ENCODE measurements at places on chromosomes 6 and 20.

DNA sequence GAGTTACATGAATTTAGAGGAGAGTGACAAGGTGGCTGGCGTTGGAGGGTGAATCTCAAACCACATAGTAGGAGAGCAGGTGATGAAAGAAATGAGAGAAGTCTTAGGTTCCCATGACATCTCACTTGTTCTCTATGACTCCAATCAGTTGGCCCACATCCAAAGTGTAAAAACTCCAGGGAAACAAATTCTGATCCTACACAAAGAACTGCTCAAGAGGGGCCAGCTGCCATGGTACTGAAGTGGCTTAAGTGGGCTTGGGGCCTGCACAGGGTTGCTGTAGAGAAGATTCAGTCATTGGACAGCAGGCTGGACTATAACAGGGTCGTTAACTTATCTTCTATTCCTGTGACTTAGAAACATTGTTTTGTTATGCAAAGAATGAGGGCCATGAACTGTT, 7.6 kb upstream of the ADGRF4 start:
- no peak for DNase-seq

- no peak for DNase-seq
Observed at GRCh38 chr6:123967905-123968304, 164.2 kb downstream of the NKAIN2 start.

GRCh38 chr6:2127484-2127911, 117.9 kb downstream of the GMDS start:
- DNase-seq: peak; percentile 23

GRCh38 chr6:1596088-1596852, 13.4 kb upstream of the FOXC1 start:
- DNase-seq: peak; percentile 56

DNA sequence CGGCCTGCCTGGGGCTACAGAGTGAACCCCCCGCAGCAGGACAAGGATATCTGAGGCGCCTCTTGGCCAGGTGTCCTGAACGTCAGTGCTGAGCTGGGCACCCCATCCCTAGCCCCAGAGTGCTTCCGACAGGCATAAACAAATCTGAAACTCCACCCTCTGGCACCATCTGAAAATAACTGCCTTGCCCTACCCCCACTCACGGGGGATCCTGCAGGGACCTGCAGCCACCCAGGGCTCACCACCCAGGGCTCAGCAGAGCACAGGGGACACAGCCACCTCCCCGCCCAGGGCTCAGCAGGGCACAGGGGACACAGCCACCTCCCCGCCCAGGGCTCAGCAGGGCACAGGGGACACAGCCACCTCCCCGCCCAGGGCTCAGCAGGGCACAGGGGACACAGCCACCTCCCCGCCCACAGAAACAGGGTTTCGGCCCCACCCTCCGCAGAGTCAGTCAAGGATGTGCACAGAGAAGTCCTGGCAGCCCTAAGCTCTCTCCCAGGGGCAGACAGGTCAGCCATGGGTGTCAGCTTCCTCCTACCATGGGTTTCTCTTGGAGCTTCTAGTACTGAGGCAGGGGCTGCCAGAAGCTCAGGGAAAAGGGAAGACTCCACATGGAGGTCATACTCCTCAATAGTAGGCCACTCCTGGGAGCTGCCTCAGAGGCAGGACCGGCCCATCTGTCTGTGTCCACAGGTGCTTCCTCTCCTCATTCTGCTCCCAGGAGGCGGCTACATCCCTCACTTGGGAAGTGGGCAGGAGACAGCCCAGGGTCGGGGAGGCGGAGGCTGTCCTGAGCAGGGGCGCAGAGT, 4.6 kb downstream of the UCKL1 start:
- no peak for DNase-seq

GRCh38 chr6:127918506-127919427, 17.9 kb upstream of the THEMIS start:
- no peak for DNase-seq

GRCh38 chr6:12436224-12436623, 146.1 kb downstream of the EDN1 start:
- no peak for DNase-seq

- no peak for DNase-seq
Observed at GRCh38 chr6:128204616-128205015, 303.8 kb upstream of the THEMIS start.

DNA sequence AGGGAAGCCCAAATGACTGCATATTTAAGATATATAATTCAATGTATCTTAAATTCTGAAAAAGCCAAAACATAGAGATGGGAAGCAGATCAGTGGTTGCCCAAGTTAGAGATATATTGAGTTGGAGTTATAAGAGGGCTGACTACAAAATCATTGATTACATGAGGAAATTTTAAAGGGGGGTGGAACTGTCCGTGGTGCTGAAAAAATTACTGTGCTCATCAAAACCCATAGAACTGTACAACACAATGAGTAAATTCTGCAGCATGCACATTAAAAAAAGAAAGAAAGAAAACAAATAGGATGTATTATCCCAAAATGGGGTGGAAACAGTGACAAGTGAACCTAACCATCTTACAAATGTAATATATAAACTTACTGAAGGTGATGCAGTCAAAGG, 100.9 kb downstream of the FUT9 start:
- no peak for DNase-seq

GRCh38 chr20:54668271-54669039, 193.1 kb downstream of the DOK5 start:
- DNase-seq: no peak

- DNase-seq: no peak
Observed at GRCh38 chr20:48298851-48299484, 513.7 kb upstream of the SULF2 start.

GRCh38 chr20:18974660-18975059, 161.1 kb downstream of the SCP2D1 start:
- DNase-seq: no peak

GRCh38 chr20:18360635-18361034, 72.3 kb downstream of the ZNF133 start:
- DNase-seq: no peak

Data from CD4-positive, alpha-beta T cell treated with Interleukin-15 for 1 hour (primary cell).